HT1080 (cell line): ENCODE measurements at places on chromosomes 16 and 17.

GRCh38 chr17:17576772-17577234 lies 14.7 kb downstream of the PEMT start:
- no peak for DNase-seq

GRCh38 chr17:27343294-27343693 lies 49.4 kb downstream of the WSB1 start:
- DNase-seq = no peak

- peak; percentile 87 for DNase-seq
These were observed 65.5 kb downstream of the PLD6 start for GRCh38 chr17:17140590-17140980.

- DNase-seq = no peak
These were observed 12.5 kb upstream of the SREBF1 start for GRCh38 chr17:17849147-17849820.

DNA sequence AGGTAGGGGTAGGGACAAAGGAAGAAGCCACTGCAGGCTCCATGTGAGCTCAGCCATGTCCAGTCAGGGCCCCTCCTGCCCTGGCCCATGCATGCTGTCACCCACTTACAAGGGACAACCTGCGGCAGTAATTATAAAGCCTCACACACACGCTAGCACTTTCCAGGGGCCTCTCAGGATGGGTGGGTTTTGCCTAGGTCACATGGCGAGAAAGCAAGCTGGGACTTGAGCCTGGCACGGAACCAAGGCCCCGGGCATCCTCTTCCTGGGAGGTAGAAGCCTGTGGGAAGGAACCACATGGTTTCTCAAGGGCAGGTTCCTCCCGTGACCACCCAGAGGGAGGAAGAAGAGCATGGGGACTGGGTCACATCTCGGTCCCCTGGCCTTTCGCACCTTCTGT lies 7.0 kb downstream of the ZNF319 start:
- DNase-seq = no peak
